NCI-H2227 treated with DMSO at 0.1 percent for 48 hours (cell line): ENCODE measurements at places on chromosomes 5 and 9.

DNA sequence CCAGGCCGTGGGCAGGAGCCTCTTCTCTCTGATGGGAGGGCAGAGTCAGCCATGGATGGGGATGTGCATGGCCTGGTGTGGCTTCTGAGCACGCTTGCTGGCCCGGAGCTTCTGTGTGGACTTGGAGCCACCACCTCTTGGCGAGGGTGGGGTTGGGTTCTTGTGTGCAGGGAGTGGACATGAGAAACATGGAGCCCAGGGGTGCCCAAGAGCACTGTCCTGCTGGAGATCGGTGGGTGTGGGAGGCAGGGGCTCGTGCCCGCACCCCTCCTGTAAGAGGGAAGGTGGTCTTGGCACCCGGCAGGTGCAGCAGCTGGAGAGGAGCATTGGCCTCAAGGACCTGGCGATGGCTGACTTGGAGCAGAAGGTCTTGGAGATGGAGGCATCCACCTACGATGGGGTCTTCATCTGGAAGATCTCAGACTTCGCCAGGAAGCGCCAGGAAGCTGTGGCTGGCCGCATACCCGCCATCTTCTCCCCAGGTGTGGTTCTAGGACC, 23.8 kb downstream of the FBXW5 start:
- DNase-seq = no peak

DNA sequence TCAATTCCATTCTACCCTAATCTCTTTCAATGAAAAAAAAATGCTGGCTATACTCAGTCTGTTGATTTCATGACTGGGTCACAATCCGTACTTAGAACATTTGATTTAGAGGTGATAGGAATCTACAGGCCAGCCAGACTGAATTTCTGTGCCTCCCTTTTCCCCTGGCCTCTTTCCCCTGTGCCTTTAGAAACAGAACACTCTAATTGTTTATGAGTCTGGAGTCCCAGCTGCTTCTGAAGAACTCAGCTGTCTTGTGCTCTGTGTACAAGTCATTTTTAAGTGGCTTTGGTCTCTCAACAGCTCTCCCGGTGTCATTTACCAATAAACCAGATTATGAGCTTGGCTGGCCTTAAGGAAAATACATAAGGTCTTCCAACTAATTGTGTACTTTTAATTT, 94.1 kb upstream of the ITGA2 start:
- no peak for DNase-seq

- DNase-seq = no peak
These were observed at the start of gene ADCY2 for GRCh38 chr5:7395947-7396712. Gene ADCY2 (plus strand): TSS chr5:7396138. CDS start chr5:7396297, 159 bp downstream.

GRCh38 chr9:71703172-71703872, 65.0 kb downstream of the CEMIP2 start:
- DNase-seq = no peak

DNA sequence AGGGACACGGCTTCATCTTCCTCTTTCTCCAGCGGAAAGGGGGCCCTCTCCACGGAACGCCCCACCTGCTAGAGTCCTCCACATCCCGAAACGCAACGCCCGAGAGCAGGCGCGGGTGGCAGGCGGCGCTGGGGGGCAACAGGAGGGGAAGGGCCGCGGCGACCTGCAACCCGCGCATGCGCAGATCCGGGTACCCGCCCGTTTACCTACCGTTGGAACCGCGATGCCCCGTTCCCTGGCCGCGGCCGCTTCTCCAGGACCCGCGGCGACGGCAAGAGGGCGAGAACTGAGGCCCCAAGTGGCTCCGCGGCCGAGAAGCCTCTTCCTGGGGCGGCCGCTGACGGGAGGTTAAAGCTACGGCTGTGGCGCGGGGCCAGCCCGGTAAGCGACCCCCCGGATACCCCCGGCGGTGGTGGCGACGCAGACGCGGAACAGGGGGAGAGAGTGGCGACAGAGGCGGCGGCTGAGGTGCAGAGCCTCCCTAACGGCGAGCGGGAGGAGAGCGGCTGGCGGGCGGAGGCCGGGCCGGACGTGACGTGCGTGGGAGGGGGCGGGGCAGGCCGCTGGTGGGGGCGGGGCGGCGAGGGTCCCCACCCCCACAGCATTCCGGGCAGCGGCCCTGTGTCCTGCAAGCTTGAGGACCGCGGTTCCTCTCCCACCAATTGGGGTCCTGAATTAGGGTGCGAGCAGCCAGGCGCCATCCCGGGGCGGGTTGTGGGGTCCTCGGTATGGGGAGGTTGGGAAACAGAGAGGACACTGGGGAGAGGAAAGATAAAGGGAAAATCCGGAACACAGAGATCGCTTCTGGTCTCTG, at the start of gene FAM13B:
Gene FAM13B, minus strand, starts transcription at position 508 of the 814 bp plus-strand sequence. CDS start 13,968 bp downstream, outside the sequence.
- peak; percentile 49 for DNase-seq

DNA sequence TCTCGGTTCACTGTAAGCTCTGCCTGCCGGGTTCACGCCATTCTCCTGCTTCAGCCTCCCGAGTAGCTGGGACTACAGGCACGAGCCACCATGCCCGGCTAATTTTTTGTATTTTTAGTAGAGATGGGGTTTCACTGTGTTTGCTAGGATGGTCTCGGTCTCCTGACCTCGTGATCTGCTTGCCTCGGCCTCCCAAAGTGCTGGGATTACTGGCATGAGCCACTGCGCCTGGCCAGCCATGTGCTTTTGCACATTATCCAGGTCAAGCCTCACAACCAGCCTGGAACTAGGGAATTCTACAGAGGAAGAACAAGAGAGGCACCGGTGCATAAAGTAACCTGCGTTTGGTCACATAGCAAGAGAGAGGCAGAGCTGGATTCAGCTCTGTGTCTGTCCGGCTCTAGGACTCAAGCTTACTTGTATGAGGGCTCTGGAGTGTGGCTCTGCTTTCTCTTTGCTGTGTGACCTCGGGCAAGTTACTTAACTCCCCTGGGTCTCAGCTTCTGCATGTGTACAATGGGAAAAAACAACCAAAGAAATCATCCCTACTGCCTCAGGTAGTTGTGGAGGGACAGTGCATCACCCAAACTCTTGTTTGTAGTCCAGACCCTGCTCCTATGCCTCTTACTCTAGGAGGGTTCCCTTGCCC, 6.3 kb downstream of the FGF18 start:
- no peak for DNase-seq

- DNase-seq = no peak
These were observed 480.0 kb downstream of the NR2F1-AS1 start for GRCh38 chr5:93100976-93101375.

GRCh38 chr5:177368869-177369644, 11.3 kb downstream of the RGS14 start:
- DNase-seq = no peak

DNA sequence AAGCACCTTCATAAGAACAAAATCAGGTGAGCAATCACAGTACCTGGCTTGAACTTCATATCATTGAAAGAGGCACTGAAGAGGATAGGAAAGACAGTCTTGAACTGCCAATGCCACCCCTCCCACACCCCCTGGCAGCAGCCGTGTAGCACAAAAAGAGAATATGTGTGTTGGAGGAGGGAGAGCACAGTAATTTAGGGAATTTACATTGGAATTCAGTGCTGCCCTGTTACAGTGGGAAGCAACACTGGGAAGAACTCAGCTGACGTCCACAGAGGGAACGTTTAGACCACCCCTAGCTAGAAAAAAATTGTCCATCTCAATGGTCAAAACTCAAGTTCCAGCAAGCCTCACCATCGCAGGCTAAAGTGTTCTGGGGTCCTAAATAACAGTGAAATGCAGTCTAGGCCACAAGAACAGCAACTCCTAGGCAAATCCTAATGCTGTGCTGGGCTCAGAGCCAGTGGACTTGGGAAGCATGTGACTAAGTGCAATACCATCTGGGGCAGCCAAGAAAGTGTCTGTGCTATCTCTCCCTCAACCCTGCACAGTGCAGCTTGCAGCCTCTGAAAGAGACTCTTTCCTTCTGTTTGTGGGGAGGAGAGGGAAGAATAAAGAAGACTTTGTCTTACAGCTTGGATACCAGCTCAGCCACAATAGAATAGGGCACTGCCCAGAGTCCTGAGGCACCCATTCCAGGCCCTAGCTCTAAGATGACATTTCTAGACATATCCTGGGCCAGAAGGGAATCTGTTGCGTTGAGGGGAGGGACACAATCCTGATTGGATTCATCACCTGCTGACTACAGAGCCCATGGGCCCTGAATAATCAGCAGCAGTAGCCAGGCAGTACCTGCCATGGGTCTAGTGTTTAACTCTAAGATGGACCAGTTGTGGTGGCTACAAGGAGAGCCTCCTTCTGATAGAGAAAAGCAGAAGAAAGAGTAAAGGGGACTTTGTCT, 62.1 kb upstream of the VLDLR start:
- DNase-seq = no peak

GRCh38 chr5:91182763-91183162, 200.4 kb downstream of the ARRDC3 start:
- DNase-seq = no peak

GRCh38 chr5:154466671-154467070, 11.4 kb downstream of the HAND1 start:
- DNase-seq = no peak

GRCh38 chr5:170427672-170428236, 38.6 kb upstream of the KCNMB1 start:
- peak; percentile 18 for DNase-seq

- DNase-seq = no peak
These were observed 116.8 kb upstream of the SPRY4 start for GRCh38 chr5:142441616-142442015.

DNA sequence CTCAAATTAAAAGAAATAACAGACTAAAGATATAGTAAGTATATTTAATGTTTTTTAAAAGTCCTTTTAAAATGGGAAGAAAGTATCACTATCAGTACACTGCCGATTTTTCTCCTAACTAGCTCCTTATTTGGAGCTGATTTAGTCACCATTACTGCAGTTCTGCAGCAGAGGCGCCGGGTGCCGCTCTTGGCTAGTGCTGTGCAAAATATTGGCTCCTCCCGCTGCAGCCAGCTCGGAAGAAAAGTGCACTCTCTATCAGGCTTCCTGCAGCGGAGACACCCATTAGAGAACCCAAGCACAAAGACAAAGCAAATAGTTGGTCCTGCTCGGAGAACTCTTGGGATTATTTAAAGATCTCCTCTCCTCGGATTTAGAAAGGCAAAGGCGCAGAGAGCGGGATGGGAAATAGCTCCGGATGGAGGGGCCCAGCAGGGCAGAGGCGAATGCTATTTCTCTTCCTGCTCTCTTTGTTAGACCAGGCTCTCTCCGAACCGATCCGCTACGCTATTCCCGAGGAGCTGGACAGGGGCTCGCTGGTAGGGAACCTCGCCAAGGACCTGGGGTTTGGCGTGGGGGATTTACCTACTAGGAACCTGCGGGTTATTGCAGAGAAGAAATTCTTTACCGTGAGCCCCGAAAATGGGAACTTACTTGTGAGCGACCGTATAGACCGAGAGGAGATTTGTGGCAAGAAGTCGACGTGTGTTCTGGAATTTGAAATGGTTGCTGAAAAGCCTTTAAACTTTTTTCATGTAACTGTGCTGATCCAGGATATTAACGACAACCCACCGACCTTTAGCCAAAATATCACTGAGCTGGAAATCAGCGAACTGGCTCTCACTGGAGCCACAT, at the start of gene PCDHGB3:
Gene PCDHGB3, plus strand, starts transcription at position 249 of the 855 bp plus-strand sequence. Its CDS starts 153 bp downstream, at position 402.
- no peak for DNase-seq

DNA sequence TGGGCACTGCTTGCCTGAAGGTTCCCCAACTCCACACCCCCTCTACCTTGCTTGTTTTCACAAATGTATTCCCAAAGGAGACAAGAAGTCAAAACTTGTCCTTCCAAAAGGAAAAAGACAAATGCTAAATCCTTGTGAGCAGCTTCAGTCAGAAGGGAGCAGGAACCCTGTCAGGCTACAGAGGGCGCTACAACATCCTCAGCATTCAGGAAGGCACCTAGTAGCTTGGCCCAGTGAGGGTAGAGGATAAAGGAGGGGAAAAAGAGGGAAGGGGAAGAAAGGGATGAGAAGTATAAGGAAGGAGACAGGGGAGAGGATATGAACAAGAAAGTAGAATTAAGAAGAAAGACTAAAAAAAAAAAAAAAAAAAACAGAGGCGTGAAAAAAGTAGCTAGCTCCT, 97.5 kb downstream of the MLLT3 start:
- no peak for DNase-seq

DNA sequence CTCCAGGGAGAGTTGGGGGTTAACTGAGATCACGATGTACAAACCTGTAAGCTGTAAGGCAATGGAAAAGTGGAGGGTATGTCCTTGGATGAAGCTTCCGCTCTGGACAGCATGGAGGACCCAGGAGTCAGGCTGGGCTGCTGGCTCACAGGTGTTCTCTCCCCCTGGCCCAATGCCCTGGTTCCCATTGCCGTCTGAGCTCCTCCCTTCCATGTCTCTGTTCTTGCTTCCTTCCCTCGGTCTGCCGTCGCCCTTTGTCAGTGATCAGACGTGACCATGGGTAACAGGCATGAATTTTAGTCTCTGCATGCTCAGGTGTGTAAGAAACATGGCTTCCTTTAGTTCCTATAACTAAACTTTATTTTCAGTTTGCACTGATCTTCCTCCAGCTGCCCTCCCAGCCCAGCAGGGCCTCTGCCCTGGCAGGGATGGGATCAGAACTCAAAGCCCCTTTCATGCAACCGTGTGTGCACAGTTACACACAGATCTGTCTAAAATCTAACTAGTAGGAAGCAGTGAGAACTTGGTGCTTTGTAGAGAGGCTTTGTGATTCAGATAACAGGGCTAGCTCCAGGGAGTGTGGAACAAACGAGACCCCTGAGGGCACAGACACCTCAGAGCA, 51.7 kb upstream of the KCNMB1 start:
- DNase-seq = no peak
